ENCODE measurements at places on chromosomes 5 and 9.
A peak's percentile ranks its signal among the peaks of the same experiment; 100 is the strongest.

GRCh38 chr5:79236970-79237739, 1.2 kb downstream of the JMY start:
- peak; percentile 46 for DNase-seq

GRCh38 chr5:180595381-180596114, 4.2 kb upstream of the SCGB3A1 start:
- DNase-seq: no peak

DNA sequence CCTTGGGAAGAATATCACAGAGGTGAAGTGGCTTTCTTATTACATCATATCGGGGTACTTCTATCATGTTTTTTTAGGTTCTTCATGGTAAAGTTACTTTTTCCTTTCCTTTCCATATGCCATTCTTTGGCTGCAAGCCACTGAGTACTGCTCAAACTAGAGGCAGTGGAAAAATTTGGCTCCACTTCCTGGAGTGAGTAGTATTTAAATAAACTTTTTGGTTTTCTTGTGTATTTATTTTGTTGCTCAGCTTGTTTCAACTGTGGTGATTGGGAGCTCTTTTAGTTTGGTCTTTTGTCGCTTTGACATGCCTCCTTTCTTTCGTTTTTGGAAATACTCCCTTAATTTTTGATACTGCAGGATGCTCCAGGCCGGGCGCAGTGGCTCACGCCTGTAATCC, 69.8 kb downstream of the WDR70 start:
- no peak for DNase-seq

- DNase-seq: no peak
These were observed 124.3 kb downstream of the SUSD1 start for GRCh38 chr9:112050544-112051475.

GRCh38 chr9:72954431-72955125, 1.7 kb upstream of the ALDH1A1 start:
- DNase-seq: no peak

GRCh38 chr5:11733185-11733839, 170.9 kb downstream of the CTNND2 start:
- DNase-seq: no peak

- DNase-seq: peak; percentile 64
These were observed 505 bp downstream of the CREB3 start for GRCh38 chr9:35732800-35733541.

- no peak for DNase-seq
These were observed 2.9 kb upstream of the NPDC1 start for GRCh38 chr9:137048655-137049543.

GRCh38 chr5:163916861-163917260, 411.4 kb downstream of the MAT2B start:
- DNase-seq: no peak

GRCh38 chr5:140338336-140338735, 8.1 kb downstream of the HBEGF start:
- no peak for DNase-seq

GRCh38 chr5:14741131-14741530, 76.6 kb downstream of the OTULIN start:
- DNase-seq: no peak

- DNase-seq: no peak
These were observed 18.7 kb downstream of the ADAMTSL1 start for GRCh38 chr9:18492612-18493011.

DNA sequence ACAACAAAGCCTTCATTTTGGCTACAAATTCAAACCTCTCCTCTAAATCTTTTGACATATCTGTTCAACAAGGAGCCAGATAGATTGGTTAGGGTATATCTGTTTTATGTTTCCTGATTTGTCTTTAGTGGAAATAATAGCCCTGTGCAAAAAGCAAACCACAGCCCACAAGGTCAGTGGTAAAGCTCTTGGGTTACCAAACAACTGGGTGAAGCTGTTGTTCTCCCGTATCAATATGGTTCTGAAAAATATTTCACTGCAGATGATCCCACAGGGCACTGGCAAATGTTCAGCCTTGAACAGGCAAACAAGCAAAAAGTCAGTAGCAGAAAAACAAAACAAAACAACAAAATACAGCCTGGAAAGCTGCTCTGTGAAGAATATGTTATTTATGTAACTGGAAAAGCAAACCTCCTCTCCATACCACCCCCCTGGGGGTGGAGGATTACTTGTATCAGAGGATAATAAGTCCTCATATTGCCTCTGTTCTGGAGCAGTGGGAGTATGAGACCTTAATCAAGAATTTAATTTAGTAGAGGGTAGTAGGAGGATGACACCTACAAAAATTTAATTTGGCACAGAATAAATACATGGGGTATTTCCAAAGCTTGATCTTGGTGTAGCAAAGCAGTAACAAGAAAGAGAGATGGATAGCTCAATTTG, 20.8 kb upstream of the PTBP3 start:
- no peak for DNase-seq

GRCh38 chr5:16467363-16468219, 2.0 kb upstream of the ZNF622 start:
- DNase-seq: no peak

GRCh38 chr9:137295238-137295811, 6.7 kb downstream of the NRARP start:
- DNase-seq: peak; percentile 58

GRCh38 chr5:160432196-160432595, 10.5 kb downstream of the PTTG1 start:
- DNase-seq: no peak

GRCh38 chr5:96822686-96823459, 15.1 kb upstream of the ERAP1 start:
- DNase-seq: no peak

- no peak for DNase-seq
These were observed 50.6 kb downstream of the SIL1 start for GRCh38 chr5:139147483-139148087.

- no peak for DNase-seq
These were observed 150.8 kb downstream of the GRIA1 start for GRCh38 chr5:153641183-153641688.

DNA sequence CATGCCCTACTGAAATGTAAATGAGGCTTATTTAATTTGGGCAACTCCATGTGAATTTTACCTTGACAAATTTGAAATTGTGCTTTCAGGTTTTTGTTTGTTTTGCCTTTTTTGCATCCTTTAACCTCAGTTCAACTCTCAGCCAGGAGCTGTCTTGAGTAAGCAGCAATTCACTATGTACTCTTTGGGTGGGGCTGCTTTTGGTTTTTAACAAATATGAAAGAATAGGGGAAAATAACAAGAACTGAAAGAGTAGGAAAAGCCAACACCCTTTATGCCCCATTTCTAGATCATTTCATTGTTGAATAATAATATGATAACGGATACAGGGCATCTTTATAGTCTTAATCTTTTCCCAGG, 192.0 kb downstream of the ARHGAP26 start:
- no peak for DNase-seq

DNA sequence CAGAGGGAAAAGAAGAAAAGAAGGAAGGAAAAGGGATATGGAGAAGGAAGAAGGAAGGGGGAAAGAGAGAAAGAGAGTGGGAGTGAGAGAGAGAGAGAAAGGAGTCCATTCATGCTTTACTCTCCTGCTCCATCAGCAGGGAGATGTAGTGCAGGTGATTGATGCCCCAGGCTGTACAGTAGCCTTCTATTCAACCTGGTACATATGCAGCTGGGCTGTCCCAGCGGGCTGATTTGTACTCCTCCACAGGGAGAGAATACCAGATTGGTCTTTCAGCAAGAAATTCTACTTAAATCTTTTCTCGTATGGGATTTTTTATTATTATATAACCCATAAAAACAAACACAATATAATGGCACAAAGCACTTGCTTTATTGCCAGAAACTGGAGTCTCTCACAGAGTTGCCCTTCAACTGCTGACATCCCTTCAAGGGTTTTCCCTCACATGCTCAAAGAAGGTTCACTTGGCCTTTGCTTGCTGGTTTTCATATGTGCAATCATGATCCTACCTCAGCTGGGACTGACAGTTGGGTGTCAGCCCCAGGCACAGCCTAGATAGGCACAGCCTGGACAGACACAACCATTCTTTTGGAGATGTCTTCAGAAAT, 380.1 kb upstream of the RIOK2 start:
- DNase-seq: no peak

- DNase-seq: no peak
These were observed 13.0 kb downstream of the TBC1D2 start for GRCh38 chr9:98242426-98242825.

DNA sequence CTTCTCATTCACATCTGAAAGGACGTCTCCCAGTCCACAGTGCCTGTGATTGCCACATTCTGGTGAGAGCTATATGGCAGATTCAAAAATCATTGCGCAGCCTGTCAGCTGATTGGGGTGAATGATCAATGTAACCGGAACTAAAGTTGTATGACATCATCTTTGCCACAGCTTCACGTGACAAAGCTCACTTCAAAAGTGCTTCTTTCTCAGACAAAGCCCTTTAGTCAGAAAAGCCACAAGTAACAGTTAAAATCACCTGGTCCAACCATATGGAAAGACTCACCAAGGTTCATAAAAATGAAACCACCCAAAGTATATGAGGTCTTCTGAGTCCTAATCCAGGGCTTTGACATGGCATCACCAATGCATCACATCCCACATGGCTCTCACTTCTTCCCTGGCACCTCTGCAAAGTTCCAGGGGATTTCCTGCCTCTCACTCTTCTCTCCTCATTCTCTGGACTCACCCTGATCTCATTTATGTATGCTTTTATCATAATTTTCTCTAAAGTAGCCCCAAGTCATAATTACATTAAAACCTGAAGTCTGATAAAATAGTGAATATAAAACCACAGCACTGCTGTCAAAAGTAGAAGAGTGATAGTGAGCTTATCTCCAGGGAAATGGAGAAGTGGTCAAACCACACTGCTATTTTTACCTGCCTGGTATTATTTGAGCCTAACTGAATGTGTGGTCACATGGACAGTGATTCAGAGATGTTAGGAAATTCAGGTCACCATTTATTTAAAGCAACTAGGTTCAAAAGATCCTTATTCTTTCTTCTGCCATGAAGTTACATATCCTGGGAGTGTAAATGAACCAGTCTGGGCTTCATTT, 193.1 kb upstream of the PTGER4 start:
- DNase-seq: peak; percentile 93

GRCh38 chr5:143793249-143793648, 18.7 kb upstream of the HMHB1 start:
- DNase-seq: no peak

DNA sequence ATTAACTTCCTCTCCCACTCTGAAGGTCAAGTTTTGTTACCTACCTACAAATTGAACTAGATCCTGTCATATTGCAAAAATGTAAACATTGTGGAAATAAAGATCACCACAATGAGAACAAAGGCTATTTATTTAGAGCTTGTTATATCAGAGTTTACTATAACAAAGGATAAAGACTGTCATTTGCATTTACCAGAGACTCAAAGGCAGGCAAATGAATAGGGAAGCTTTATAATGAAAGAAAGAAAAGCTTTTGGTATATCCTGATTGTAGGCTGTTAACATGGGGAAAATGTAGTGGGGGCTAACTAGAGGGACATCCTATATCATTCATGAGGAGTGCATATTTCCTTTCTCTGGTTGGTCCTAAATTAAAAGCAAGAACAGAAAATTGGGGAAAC, 403.5 kb upstream of the TYRP1 start:
- DNase-seq: no peak

DNA sequence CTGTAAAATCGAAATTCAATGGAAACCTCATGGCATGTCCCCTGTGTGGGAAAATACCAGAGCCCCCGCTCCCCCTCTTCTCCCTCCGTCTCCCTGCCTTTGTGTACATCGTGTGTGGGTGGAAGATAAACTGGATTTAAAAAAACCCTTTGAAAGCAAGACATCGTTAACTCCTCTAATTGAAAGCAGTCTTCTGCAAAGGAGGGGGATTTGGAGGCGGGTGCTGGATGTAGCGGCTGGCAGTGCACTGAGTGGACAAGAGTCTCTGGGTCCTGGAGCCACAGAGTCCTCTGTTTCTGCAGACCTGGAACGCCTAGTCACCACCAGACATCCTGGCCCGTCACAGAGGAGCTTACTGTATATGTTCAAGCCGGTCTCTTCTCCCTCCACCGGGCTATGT, 169.4 kb downstream of the PAPPA start:
- no peak for DNase-seq

DNA sequence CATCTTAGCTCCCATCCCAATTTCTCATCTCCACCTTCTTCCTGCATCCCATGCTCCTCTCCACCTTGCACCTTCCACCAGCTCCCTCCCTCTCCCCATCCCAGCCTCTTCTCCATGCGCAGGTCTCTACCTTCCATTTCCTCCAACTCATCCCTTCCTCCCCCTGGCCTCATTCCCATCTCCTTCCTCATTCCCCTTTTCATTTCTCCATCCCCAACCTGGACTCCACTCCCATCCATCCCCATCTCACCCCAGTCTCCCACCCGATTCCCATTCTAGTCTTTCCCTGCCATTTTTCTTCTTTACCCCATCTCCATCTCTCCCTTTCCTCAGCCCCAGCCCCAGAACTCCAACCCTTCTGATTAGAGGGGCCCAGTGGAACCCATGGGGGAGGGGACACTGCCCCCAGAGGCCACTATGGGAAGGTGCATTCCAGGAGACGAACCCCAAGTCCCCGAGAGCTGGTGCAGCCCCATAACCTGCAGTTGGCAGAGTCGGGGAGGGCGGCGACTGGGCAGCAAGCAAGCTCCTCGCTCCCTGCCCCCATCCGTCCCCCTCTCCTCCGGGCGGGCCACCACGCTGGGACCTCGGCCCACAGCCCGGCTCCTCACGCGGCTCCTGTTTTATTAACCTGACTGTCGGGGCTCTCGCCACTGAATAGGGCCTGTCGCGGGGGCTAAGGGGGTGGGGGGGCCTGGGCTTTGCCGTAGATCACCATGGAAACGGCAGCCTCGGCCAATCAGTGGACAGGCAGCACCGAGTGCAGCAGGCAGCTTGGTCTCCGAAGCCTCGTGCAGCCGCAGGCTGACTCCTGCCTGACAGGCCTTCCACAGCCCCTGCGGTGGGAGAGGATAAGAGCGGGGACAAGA, 66.7 kb downstream of the PCDH1 start:
- DNase-seq: peak; percentile 29

DNA sequence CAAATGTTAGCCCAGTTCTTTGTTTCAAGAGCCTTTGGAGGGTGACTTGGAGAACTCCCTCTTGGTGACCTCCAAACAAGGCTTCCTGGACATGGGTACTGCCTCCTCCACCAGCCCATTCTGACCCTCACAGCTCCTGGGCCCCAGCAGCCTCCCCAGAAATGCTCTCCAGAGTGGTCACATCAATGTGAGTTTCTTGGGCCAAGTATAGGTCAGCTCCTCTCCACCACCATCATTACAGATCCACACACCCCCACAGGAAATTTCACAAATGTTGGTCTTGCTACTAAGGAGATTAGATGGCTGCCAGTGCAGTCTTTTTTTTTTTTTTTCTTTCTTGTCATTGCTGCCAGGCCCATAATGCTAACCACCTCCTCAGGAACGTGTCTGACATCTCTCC, 410.7 kb downstream of the DTWD2 start:
- no peak for DNase-seq

- no peak for DNase-seq
These were observed 40.6 kb upstream of the OLFM1 start for GRCh38 chr9:135046739-135047350.

- no peak for DNase-seq
These were observed 522.7 kb upstream of the TYRP1 start for GRCh38 chr9:12170456-12170855.

- DNase-seq: peak; percentile 16
These were observed 70.9 kb downstream of the GAPVD1 start for GRCh38 chr9:125332527-125332926.

GRCh38 chr9:9997585-9997984, 615.2 kb downstream of the PTPRD start:
- DNase-seq: no peak

Measured in KBM-7 (cell line).